Muscle of back (tissue), 13 donors: ENCODE measurements at places on chromosomes 4 and X. TPM values are rescaled to one million over a fixed set of nuclear protein-coding genes. Genes with fewer than 3 reads are reported as not detected.

GRCh38 chr4:3436798-3437581, 4.8 kb upstream of the HGFAC start:
- DNase-seq = peak; percentile 20

DNA sequence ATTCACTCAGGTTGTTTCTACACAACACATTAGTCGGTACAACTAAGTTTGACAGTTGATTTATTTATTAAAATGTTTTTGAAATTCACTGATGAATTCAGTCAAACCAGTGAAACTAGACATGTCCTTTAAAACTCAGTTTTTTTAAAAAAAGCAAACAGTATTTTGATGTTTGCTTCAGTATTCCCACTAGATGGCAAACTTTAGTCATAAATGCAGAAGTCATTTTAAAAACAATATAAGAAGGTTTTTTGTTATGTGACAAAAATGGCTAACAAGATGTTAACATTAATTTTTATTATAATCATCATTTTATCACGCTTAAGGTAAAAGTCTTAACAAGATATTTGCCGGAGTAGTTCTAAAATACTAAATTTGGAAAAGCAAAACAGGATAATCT, 1337.8 kb upstream of the DIAPH2 start:
- peak; percentile 17 for DNase-seq

MTNR1A gene
- not detected for polyA plus RNA-seq

GRCh38 chrX:130550351-130550750, 148.6 kb downstream of the RBMX2 start:
- no peak for DNase-seq

DNA sequence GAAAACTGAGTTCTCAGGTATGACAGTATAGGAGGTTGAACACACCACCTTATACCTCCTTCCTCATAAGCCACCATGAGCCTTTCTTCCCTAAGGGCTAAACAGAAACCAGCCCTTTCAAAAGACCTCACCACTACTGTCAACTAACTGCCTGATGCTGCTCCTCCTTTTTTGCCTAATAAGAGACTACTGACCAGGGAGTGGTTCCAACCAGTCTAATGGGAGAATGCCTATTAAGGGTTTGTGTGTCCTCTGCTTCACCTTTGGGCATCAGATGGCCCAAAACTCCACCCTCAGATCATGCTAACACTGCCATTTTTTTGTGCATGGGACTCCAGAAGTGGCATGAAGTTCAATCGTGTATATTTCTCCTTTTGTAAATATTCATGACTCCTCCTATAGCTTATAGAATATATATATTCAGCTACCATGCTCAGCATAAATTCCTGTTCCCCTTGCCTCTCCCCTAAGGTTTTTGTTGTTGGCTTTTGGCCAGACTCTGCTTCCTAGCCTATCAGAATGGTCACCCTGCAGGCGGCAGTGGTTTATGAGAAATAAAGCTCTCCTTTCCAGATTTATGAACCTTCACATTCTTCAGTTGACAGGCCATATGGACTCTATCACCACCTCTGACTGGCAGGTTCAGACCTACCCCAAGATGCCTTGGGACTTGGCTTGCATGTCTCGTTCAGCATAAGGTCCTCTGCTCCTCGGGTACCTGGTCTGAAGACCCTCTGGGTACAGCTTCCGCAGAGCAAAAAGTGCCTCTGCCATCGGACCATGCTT, 28.2 kb downstream of the FGFBP1 start:
- no peak for DNase-seq

GRCh38 chr4:25862411-25863346, at the start of gene SEL1L3:
Gene SEL1L3 (minus strand): TSS chr4:25862988. CDS start chr4:25862836, 152 bp downstream.
- DNase-seq = no peak

DNA sequence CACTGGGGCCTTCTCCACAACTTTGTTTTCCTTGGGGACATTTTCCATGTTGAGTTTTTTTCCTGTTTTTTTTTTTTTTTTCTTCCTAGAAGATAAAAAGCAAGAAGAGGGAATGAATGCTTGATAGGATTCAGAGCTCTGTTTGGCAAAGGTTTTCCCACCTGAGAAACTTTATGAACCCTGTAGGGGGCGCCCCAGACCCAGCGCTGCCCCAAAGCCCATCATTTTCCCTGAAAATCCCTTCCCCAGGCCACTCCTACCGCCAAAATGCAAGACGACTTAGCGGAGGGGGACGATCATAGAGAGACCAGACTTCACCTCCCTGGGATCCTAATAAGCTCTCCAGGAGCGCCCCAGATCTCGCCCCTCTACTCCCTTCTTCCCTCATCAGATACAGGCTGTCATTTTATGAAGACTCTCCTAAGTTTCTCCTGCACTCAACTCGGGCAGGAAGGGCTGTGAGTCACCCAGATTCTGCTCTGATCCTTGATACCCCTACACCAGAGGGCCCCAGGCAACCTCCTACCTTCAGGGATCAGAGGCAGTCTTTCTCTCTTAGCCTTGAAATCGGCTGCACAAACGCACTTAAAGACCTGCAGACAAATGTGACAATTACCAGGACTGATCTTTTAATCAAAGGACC, 1.4 kb downstream of the BEX5 start:
- no peak for DNase-seq

DNA sequence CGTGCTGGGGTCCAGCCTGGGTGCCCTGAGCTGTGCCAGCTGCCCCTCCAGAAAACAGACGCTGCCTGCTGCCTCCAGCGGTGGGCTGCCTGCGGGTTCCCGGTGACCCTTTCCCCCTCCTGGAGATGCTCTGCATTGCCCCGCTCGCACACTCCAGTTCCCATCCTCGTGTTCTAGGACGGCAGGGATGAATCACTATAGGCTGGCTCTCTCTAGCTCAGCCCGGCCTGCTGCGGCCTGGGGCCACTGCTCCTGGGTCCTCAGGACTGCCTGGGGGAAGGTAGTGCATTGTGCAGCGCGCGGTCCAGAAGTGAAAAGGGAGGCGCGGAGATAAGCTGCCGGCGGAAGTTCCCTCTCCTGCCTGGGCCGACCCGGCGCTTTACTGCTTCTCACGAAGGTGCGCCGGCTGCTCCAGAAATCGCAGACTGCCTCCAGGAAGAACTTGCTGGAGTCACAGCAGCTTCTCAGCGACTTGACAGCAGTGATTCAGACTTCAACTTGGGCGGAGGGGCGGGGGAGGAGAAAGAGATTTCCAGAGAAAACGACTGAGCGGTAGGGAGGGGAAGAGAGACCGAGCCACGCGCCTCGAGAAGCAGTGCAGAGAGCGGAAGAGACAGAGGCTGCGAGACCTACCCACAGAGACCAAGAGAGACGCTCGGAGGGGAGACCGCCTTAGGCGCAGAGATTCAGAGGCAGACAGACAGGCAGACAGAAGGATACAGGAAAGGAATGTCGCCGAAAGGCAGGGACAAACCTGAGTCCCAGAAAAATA, 6.7 kb upstream of the MSX1 start:
- no peak for DNase-seq

DNA sequence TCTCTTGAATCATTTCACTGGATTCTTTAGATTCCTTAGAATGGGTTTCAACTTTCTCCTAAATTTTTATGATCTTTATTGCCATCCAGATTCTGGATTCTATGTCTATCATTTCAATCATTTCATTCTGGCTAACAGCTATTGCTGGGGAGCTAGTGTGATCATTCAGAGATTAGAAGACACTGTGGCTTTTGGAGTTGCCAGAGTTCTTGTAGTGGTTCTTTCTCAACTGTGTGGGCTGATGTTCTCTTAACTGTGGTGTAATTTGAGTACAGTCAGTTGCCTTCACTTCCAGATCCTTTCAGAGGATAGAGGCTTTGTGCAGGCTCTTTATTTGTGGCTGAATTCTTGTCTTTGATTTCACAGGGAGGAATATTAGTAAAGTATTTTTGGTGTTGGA, 12.1 kb upstream of the CSN2 start:
- DNase-seq = no peak

GRCh38 chrX:57596109-57596508, 4.3 kb downstream of the ZXDB start:
- DNase-seq = no peak

- peak; percentile 32 for DNase-seq
Observed at GRCh38 chrX:21738210-21738949, 19.5 kb downstream of the SMPX start.

DNA sequence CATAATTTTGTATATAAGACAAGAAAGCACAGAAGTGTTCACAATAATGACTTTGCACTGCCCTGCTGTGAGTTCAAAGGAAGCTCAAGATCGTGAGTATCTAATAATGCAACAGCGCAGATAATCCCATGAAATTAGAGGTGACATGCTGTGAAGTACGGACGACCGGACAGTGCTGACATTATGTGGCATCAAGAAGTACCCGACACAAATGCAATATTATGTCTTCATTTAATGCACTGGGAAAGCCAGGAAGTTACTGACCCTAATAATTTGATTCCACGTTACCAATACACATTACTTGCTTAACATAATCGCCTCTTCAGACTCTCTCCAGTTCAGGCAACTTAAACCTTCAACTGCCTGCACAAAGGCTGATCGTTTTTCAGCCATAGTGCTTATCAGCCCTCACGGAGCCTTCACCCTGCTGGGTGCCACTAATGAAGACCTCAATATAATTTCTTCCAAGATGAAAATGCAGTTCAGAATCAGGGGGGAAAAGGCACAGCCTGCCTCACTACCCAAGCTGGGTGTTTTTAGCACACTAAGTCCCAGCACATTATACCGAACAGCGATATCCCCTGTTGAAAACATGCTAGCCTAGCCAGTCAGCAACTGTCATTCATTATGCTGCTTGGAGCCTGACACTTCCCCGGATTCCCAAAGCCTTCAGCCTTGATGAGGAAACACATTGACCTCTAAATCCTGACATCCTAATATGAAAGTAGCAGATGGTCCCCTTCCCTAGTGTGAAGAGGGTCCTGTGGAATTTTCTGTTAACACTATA, 56.1 kb downstream of the SLC7A11 start:
- DNase-seq = no peak

GRCh38 chr4:150495550-150495949, 86.4 kb upstream of the MAB21L2 start:
- DNase-seq = no peak

- no peak for DNase-seq
Observed at GRCh38 chrX:13495232-13495631, 74.2 kb upstream of the EGFL6 start.

- no peak for DNase-seq
Observed at GRCh38 chr4:18014269-18014668, 7.3 kb downstream of the LCORL start.

CPE gene
- polyA plus RNA-seq = 120 TPM

DNA sequence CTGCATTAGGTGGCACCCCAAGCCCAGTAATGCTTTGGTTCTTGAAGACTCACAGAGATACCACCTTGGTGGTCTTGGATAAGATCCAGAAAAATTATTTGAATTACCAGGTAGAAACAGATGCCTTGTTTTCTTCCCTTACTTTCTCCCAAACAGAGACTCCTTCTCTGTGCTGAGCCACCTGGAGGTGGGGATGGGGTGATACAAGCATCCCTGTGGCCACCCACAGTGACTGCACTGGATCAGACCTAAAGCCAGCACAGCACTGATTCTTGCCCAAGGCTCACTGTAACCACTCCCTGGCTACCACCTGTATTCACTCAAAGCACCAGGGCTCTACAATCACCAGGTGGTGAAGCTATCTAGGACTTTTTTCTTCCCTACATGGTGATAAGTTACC, 156.8 kb downstream of the TEX13A start:
- no peak for DNase-seq

ARHGAP36 gene
- 170 TPM for polyA plus RNA-seq

GRCh38 chrX:79721234-79721633, 293.3 kb upstream of the TBX22 start:
- DNase-seq = no peak

CASK gene
- 19.8 TPM for polyA plus RNA-seq

TRIM61 gene
- 4.2 TPM for polyA plus RNA-seq

DNA sequence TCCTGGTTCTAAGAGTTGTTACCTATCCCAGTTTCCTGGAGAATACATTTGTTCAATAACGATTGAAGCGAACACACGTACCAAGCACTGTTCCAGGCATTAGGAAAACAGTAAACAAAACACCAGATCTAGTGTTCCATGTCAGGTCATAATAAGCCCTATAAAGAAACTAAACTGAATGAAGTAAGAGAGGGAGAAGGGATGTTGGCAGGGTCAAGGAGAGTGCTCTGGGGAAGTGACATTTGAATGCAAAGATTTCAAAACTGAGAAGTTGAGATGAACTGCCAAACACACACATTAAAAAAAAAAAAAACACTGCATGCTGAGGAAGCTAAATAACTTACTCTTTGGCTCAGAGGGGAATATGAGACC, 14.4 kb upstream of the ENAM start:
- DNase-seq = no peak

DNA sequence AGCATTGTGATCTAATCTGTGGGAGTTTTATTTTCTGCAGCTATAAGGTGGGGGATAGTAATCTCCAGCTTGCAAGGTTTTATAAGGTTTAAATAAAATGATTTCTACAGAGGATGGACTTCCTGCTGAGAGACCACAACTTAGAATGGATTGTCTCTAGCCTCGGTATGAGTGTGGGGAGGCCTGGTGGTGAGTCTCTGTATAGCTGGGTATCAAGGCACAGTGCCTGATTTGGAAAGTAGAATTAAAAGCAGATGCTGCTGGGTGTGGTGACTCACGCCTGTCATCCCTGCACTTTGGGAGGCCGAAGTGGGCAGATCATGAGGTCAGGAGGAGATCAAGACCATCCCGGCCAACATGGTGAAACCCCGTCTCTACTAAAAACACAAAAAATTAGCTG, 162.0 kb upstream of the GATB start:
- no peak for DNase-seq

MAEA gene
- polyA plus RNA-seq = 31.2 TPM

DNA sequence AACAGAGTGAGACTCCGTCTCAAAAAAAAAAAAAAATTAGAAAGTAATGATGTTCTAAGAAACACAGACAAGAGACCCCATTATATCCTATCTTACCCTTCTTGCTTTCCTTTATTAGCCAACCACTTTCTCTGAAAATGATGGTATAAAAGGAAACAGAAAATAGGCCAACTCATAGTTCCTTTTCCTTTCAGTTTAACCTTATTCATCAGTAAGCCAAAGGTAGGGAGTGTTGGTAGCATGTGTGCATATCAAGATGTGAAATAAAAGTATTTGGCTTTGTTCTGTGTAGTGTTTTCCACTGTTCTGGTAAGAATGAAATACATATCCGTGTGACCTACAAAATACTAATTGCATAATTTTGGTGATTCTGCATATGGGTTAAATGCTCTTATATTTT, 266.6 kb downstream of the ZNF674 start:
- DNase-seq = no peak

DNA sequence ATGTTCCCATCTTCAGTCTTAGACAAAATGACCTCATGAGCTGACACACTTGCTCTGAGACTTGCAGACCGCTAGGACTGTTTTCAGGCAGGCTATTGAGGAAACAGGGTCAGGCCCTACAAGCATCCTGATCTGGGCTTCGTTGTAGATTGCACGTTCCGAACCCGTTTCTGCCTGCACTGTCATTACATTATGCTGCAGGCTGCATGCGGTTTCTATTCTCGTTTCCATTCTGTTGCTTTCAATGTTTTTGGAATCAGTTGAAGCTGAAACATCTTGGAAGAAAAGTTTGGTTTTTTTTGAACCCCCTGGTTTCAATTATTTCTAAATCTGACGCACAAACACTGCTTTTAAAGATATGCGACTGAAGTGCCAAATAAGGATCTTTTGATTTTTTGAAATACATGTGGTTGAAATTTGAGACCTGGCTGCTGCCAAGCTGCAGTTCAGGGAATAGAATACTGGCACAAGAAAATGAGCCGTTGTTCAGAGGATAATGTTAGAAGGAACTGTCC, 716.1 kb upstream of the INTU start:
- peak; percentile 94 for DNase-seq

KCND1 gene
- 0.91 TPM for polyA plus RNA-seq
